ENCODE measurements at places on chromosomes 16 and 17.

GRCh38 chr17:28657756-28658155 is 4.0 kb downstream of the SDF2 start:
- DNase-seq: no peak

DNA sequence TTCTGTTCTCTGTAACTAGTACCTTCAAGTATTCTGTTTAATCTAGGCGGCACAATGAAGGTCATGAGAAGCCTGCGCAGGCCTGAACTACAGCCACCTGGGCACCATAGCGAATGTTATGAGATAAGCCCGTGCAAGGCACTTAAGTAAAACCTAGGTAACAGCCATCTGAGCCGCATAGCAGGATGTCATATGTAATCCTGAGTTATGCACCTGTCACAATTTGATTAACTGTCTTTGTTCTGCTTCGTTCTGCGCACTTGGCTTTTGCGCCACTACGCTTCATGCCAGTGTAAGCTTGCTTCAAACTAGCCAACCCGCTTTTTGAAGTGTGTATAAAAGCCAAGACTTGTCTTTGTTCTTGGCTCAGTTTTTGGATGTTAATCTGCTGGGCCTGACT is 449.8 kb downstream of the KCNJ18 start:
- DNase-seq: no peak

GRCh38 chr17:10798910-10799309 is 5.0 kb downstream of the TMEM238L start:
- DNase-seq: no peak

DNA sequence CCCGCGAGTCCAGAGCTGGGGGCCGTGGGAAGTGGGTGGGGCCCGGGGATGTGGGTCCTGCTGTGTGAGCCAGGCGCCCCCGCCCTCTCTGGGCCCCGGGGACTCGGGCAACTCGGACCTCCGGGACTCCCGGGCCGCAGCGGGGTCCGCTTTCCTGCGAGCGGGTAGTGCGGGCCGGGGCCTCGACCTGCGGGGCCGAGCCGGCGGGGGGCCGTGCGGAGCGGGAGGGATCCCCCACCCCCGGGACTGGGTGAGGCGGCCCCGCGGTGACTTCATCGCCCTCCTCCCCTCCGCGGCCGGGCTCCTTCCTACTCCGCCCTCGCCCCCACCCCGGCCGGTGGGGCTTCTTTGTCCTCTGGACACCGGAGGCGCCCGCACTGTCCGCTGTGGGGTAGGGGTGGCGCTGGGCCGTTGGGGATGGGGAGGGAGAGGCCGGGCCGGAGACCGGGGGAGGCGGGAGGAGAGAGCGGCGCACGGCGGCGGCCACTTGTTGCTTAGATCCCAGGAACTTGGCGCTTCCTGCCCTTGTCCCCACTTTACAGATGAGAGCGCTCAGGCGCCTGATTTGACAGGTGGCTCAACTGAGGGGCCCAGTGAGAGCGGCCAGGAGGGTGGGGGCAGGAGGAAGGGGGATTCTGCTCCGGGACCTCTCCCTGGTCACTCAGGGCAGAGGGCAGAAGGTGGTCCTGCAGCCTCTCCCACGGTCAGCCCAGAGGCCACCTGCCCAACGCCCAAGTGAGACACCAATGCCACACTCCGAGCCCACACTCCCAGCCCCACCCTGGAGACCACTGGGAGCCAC is 874 bp downstream of the CMTM3 start:
- peak; percentile 60 for DNase-seq

DNA sequence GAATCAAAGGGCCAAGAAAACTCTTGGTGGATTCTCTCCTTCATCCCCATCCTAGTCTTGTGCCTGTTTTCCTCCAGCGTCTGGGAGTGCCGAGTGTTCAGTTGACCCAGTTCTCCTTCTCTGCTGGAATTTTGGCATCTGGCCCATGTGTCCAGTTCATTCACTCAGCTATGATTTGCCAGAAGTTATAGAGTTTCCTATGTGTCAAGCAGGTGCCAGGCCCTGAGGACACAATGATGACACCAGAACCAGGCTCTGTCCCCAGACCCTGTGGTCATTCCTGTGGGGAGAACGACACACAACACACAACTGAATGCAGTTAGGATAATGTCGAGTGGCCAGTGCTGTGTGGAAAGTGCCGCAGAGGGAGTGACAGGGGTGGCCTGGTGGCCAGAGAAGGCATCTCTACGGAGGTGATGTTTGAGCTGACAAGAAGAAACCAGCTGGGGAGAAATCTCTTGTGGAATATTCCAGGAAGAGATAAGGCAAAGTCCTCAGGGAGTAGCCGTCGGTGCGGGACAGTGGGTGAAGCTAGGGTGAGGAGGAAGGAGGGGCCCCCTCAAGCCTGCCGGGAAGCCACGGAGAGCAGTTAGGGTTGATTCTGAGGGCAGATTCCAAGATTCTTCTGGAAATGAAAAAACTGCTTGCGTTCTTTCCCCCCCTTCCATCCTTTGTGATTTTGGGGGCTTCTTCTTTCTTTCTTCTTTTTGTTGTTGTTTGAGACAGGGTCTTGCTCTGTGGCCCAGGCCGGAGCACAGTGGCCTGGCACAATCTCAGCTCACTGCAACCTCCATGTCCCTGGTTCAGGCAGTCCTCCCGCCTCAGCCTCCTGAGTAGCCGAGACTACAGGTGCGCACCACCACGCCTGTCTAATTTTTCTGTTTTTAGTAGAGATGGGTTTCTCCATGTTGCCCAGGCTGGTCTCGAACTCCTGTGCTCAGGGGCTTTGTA is 35.8 kb upstream of the IL34 start:
- no peak for DNase-seq

DNA sequence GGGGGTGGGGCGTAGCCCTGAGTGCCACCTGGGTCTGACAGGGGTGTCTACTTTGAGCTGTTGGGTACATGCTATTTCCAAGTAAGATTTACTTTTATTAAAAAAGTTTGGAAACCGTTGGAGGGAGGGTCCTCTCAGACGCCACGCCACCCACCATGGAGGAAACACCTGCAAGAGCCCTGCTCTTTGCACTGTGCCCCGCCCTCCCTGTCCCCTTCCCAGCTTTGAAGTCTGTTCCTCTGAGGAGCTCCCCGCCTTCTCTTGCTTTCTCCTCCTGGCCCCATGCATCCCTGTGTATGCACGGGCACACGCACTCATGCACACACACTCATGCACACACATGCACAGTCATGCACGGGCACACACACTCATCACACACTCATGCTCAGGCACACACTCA is 15.5 kb downstream of the ADGRG1 start:
- no peak for DNase-seq

- DNase-seq: no peak
Observed at GRCh38 chr17:58289869-58290268, 9.1 kb upstream of the MPO start.

- no peak for DNase-seq
Observed at GRCh38 chr17:10229181-10229580, 30.8 kb upstream of the GAS7 start.

DNA sequence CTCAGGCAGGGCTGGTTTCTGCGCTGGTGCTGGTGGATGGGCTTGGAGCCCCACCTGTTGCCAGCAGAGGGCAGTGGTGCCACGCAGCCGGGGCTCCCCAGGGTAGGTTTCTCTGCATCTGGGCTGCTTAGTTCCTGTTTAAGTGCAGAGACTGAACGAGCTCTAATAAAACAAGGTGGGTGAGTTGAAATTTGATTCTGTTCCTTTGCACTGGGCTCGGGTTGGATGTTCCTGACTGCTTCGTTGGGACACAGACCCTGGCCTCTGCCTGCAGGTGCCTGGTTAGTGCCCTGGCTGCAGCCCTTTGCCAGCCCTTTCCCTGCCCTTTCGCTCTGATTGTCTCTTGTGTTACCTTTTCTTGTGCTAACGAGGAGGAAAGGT is 30.0 kb downstream of the TBCD start:
- DNase-seq: peak; percentile 89

DNA sequence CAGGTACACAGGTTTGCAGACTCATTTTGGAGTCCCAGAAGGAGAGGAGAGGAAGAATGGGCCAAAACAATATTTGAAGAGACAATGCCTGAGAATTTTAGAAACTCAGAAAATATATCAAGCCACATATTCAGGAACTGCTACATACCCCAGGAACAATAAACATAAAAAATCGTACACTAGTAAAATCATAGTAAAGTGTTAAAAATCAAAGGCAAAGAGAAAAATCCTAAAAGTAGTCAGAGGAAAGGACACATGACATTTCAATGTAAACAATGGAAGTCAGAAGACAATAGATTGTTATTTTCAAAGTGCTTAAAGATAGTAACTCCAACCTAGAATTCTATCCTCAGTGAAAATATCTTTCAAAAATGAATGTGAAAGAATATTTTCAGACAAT is 28.5 kb upstream of the NACA2 start:
- no peak for DNase-seq

DNA sequence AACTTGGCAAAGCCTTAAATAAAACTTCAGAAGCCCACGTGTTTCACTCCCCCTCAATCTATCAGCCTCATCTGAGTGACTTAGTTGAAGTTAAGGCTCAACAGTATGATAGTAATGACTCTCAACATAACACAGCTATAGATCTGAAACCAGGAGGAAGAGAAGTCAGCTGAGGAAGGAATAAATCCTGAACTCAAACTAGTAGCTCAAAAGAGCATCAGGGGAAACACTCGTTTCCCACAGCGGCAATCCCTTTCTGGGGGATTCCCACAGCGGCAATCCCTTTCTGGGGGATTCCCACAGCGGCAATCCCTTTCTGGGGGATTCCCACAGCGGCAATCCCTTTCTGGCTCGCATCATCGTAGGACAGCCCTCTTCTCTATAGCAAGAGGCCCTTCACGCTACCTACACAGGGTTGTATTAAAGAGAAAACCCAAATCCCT is 56.8 kb downstream of the ZZEF1 start:
- no peak for DNase-seq

DNA sequence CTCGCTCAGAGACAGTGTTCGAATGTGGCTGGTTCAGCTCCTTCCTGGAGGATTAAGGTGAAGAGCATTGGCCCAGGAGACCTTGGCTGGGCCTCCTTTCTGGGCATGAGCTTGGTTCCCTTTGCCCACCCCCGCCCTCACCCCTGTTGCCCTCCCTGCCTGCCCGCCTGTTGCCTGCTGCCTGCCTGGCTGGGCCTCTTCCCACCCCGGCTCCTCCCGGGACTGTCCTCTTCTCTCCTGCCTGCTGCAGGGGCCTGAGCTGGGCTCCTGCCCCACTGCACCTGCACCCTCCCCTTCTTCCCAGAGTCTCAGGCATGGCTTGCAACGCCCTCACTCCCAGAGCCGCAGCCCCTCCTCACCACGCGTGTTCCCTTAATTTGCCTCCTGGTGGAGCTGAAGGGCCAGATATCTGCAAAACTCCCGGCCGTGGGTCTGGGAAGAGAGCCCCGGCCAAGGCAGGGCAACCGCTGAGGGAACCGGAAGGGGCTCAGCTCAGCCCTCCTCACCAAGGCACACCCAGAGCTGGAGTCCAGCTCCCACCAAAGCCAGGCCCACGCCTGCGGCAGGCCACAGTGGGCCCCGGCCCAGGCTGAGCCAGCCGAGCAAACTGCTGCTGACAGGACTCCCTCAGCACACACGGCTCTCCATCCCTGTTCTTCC is 31.2 kb downstream of the MNT start:
- DNase-seq: no peak

DNA sequence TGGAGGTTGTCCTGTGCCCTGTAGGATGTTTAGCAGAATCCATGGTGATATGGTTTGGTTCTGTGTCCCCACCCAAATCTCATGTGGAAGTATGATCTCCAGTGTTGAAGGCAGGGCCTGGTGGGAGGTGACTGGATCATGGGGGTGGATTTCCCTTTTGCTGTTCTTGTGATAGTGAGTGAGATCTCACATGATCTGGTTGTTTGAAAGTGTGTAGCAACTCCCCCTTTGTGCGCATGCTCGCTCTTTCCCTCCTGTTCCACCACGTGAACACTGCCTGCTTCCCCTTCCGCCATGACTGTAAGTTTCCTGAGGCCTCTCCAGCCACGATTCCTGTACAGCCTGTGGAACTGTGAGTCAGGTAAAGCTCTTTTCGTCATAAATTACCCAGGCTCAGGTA is 61.9 kb downstream of the ARHGAP17 start:
- no peak for DNase-seq

DNA sequence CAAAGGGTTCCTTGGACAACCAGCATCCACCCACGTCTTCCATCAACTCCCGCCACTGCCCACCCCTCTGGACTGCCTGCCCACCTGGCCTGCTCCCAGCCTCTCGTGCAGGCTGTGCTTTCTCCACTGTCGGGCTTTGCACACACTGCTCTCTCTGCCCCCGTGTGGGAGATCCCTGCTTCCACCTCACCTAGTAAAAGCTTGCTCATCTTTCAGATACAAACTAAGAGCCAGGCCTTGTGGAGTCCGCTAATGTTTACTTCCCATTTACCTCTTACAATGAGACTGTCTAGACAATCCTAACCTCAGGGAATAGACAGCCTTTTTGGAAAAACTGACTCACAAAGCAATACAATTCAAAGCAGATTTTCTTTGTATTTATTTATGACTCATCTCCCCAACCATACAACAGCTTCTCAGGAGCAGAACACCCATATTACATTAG is 67.6 kb downstream of the USP31 start:
- DNase-seq: no peak

DNA sequence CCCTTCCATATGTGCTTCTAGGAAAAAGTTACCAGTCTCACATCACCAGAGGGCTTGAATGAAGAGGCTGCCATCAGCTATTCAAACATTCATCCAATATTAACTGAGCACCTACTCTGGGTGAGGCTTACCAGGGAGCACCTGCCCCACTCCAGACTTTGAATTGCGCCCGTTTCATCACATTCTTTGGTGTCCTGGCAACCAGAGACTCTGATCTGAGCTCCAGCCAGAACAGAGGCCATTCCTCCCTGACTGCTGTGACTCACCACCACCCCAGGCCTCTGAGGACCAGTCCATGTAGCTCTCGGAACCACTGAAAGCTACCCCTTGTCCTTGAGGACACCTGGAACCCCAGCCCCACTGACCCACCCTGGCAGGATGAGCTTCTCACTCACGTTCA is at the start of gene C16orf96:
Gene C16orf96, plus strand, starts transcription at position 229 of the 400 bp plus-strand sequence. Its CDS starts 150 bp downstream, at position 379.
- DNase-seq: no peak

DNA sequence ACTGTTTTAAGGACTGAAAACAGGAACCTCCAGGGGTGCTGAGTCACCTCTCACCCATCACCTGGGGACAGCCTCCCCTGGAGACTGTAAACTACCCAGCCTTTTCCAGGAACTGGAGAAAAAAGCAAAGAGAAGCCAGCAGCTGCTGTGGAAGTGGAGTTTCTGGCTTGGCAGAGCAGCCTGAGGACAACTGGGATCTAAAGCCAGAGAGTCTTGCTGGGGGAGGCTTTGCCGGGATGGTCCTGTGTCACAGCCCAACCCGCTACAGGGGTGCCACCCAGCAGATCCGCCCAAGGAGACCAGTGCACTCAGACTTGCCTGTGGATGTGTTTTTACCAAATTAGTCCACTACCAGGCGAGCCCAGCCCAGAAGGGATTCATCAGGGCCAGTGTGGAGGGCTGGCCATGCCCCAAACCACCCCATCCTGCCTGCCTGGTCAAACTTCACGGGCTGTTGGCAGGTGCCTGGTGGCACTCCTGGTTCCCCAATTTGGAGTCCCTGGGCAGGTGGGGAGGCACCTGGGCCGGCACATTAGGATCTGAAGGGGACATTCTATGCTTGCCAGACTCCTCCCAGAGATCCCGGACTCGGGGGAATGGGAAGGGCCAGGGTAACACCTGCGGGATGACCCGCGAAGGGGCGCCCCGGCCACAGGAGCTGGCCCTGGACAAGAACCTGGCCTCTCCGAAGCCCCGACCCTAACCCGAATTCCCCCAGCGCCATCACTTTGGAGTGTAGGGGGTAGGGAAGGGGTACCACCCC is 771 bp downstream of the MSRB1 start:
- no peak for DNase-seq

GRCh38 chr16:81151648-81152310 is 55.6 kb upstream of the GCSH start:
- no peak for DNase-seq
